NCI-H1048 (cell line): ENCODE measurements at places on chromosomes 13 and 19.

- no peak for DNase-seq
Measured at GRCh38 chr13:20035130-20035529, 76.6 kb downstream of the ZMYM2 start.

DNA sequence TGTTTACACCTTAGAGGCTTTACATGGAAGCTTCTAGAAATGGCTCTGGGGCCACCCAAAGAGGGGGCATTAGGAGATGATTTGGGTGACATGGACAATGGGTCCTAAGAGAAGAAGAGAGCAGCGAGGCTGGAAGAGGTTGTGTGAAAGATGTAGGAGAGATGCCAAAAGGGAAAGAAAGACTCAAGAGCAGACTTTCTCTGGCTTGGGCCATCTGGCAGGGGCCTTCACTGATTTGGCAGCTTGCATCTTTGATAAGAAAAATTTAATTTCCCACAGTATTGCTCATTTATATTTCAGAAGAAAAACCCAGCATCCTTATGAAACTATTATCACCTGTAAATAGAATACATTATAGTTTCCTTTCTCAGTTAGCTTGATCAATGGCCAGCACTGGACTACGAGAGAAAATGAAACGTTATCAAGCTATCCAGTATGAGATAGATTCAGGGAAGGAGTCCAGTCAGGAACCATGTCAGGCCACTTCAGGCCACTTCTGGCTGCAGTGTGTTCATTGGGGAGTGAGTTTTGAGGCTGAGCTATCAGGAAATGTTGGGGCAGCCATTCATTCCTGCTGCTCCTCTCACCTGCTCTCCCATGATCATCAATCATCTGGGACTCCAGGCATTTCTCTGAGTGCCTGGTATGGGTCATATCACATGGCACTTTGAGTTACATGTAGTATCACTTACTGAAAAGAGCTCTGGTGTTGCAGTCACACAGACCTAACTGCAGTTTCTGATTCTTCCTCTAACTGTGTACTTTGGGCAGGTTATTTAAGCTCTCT is 10.3 kb downstream of the SCEL start:
- no peak for DNase-seq

GRCh38 chr13:75353781-75354193 is 128.2 kb downstream of the TBC1D4 start:
- no peak for DNase-seq

GRCh38 chr13:33940898-33941297 is 122.9 kb downstream of the RFC3 start:
- no peak for DNase-seq

- no peak for DNase-seq
Measured at GRCh38 chr13:111895896-111896821, 170.8 kb upstream of the SOX1 start.

DNA sequence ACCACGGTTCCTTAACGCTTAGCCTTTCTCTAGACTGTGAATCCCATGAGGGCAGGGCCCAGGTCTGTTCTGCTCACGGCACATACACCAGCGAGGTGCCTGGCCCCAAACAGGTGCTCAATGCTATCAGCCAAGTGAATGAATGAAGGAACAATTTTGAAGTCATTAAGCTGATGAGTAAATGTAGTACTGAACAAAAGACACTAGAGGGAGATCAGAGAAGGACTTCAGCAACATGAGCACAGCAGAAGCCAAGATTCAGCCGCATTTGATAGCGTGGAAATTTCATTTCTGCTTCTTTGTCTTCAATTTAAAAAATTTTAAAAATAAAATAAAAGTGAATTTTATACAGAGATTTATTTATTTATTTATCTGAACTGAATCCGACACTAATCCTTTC is 20.1 kb upstream of the MYO16 start:
- no peak for DNase-seq

- DNase-seq = no peak
Measured at GRCh38 chr13:109715902-109716301, 70.5 kb downstream of the IRS2 start.

DNA sequence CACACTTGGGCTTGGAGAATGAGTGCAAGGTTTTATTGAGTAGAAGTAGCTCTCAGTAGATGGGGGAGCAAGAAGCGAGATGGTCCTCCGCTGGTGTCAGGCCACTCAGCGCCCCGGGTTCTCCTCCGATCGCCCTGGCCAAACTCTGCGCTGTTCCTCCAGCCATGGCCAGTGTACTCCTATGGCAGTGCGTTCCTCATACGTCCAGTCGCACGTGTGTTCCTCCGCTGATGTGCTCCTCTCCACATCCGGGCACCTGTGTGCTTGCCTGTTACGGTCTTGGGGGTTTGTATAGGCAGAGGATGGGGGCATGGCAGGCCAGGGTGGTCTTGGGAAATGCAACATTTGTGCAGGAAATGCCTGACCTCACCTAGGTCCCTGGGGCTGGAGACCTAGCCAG is 1899.4 kb downstream of the PCDH9 start:
- DNase-seq = no peak

GRCh38 chr19:32802840-32803239 is 66.7 kb downstream of the SLC7A9 start:
- DNase-seq = no peak

- DNase-seq = no peak
Measured at GRCh38 chr19:50719119-50719435, 525 bp downstream of the SHANK1 start.

DNA sequence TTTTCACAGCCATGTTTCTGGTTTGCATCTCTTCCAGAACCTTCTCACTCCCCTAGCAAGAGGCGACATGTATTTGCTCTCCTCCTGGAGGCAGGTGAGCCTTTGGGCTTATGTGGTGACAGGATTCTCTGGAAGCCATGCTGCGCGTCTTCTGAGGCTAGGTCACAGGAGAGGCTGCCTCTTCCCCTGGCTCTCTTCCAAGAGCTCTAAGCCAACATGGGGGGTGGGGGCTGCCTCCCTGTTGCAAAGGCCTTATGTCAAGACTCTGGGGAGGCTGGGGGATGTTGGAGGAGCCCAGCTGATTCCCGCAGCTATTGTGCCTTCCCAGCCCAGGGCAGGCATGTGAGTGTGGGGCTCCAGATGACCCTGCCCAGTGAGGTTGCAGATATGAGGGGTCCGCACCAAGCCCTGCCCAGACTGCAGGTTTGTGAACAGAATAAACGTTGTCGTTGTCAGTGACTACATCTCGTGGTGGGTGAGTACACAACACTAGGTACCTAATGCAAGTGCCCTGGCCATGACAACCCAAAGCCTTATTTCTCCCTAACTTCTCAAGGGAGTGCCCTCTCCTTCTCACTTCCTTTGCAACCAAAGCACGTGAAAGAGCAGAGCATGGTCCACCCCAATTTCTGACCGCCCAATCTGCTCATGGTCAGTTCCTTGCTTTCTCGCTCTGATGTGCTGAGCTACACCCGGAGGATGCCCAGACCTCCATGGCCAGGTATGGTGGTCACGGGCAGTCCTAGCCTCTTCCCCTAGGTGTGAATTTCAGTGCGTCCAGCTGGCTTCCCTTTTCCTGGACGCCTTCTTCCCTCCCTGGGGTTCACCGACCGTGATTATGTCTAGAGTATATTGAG is 44.9 kb downstream of the TEX29 start:
- no peak for DNase-seq

DNA sequence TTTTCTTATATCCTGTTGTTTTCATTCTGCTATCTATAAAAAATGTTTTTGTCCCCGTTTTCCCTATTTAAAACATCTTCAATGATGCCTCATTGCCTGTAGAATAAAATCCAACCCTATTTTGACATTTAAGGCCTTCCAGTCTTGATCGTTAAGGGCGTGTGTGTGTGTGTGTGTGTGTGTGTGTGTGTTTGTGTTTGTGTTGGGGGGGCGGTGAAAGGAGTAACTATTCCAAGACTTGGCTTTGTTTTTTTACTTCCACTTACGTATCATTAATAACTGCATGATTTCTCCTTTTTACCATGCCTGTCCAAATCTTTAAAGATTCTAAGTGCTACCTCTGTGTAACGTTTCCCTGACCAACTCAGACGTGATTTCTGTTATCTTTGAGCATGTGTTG is 784 bp downstream of the PIBF1 start:
- DNase-seq = no peak

GRCh38 chr19:19817357-19817756 is 4.2 kb downstream of the ZNF506 start:
- DNase-seq = no peak

GRCh38 chr19:4291184-4291732 is 10.9 kb downstream of the TMIGD2 start:
- DNase-seq = no peak

GRCh38 chr19:44818466-44819031 is 9.6 kb downstream of the BCAM start:
- no peak for DNase-seq

GRCh38 chr19:46453661-46454060 is 17.7 kb downstream of the PNMA8A start:
- DNase-seq = no peak

DNA sequence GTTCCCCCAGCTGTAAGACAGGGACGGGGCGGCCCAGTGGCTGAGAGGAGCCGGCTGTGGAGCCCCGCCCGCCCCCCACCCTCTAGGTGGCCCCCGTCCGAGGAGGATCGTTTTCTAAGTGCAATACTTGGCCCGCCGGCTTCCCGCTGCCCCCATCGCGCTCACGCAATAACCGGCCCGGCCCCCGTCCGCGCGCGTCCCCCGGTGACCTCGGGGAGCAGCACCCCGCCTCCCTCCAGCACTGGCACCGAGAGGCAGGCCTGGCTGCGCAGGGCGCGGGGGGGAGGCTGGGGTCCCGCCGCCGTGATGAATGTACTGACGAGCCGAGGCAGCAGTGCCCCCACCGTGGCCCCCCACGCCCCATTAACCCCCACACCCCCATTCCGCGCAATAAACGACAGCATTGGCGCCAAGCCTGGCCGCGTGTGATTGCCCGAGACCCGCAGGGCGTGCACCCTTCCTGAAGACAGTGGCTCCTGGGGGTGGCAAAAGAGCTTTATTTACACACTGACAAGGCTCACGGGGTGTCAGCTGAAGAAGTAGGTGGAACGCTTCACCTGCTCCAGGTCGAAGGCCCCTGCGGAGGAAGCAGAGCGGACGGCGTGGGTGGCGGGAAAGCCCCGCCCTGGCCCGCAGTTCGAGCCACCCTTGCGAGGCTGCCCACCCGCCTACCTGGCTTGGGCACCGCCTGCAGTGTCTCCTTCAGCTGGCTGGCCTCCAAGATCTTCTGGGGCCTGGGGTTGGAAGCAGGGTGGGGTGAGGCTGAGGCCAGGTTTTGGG is 16.4 kb downstream of the POLRMT start:
- no peak for DNase-seq

- no peak for DNase-seq
Measured at GRCh38 chr19:2249880-2250765, 1.0 kb downstream of the AMH start.

GRCh38 chr13:113915786-113916329 is 52.0 kb upstream of the GAS6 start:
- DNase-seq = no peak

GRCh38 chr19:3365836-3366752 is at the start of gene NFIC:
Gene NFIC (plus strand): TSS chr19:3366583. CDS start chr19:3366637, 54 bp downstream.
- DNase-seq = no peak

GRCh38 chr13:40346592-40346991 is 319.8 kb downstream of the FOXO1 start:
- DNase-seq = no peak

DNA sequence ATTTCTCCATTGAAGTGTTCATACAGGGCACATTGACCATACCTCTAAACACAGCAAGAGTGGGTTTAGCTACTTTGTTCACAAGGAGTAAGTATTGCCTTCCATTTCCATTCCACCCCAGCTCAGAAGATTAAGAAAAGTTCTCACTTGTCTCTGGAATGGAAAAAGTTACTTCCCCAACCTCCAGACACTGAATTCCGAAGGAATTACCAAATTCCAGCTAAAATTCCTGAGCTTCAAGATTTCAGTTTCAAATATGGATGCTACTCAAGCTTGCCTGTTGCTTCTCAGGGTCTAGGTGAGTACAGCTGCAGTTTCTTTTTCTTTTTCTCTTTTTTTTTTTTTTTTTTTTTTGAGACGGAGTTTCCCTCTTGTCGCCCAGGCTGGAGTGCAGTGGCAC is 33.6 kb downstream of the TEX26 start:
- DNase-seq = no peak

GRCh38 chr19:10096615-10096963 is 5.9 kb downstream of the ANGPTL6 start:
- no peak for DNase-seq

DNA sequence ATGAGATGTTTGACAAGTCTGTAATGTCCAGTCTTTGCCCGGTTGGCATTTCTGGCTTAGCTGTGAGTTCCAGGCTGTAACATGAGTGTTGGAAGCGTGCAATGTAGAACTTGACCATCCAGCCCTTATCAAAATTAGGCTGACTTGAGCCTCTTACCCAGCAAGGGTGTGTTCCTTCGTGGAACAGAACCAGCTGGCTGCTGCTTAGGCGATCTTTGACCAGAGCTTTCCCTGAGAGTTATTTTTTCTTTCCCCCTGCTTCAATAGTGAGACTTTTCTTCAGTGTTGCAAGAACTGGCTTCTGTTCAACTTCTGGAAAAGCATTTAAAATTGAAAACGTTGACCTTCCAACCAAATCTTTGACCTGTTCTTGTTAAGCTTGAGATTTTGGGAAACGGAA is 6.5 kb downstream of the TNFSF13B start:
- no peak for DNase-seq

DNA sequence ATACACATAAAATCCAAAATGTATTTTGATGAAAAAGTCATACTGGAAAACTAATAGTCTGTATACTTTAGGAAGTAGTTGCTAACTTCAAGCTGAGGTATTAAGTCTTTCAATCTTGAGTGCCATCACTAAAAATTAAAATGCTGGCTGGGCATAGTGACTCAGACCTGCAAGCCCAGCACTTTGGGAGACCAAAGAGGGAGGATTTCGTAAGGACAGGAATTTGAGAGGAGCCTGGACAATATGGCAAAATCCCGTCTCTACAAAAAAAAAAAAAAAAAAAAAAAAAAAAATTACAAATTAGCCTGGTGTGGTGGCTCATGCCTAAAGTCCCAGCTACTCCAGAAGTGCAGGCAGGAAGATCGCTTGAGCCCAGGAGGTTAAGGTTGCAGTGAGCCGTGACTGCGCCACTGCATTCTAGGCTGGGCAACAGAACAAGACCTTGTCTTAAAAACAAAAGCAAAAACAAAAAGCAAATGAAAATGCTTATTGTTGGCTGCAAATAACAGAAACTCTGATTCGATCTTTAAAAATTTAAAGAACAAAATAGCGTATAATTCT is 1994.2 kb upstream of the PCDH20 start:
- DNase-seq = no peak

- no peak for DNase-seq
Measured at GRCh38 chr13:96632536-96633320, 361.5 kb downstream of the OXGR1 start.

DNA sequence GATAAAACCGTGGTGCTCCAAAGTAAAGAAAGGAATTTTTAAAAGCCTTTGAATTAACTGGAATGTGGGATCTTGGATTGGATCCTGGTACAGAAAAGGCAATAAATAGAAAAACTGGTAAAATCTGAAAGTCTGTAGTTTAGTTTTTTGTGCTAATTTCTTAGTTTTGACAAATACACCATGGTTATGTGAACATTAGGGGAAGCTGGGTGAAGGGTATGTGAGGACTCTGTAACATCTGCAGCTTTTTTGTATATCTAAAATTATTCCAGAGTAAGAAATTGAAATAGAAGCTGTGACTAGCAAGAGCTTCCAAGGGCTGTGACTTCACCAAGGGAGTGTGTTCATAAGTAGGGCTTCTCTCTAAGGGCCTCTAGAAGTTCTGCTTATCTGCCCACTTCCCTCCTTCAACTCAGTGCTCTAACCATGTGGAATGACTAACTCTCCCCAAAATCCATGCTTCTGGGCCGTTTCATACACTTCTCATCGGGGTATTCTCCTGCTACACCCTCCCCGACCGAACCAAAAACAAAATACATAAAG is 26.5 kb downstream of the ARHGAP35 start:
- no peak for DNase-seq
